ENCODE measurements at places on chromosomes 1 and 21.

- DNase-seq, result no peak
Observed at GRCh38 chr1:30719406-30720270, 3.7 kb downstream of the MATN1 start.

DNA sequence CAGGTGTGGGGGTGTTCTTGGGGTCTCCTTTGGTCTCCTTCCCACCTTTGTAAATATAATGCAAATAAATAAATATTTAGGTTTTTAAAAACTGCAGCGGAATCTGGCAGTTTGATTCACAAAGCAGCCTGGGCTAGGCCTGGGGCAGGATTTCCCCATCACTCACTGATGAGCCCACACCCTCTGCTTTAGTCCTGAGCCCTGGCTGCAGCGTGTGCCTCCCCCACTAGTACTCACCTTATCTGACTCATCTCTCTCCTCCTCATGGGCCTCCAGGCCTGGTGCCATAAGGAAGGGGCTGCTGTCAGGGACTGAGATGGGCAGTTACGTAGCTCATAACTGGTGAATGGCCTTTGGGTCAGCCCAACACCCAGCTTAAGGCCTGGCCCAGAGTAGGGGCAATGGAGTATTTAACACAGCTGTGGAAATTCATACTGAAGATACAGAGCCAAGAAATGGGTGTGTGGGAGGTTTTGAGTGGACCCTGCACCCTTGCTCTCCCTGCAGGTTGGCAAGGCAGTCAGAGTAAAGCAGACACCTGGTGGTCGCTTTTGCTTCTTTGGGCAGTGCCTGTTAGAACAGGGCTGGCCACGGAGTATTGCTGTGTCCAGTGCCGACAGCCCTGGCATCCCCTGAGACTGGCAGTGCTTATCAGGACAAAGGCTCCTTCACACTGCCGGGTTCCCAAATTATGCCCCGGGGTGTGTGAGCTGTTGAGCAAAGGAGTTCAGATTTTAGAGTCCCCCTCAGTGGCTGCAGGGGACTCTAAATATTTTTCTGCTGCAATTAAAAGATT, 39.7 kb downstream of the AZIN2 start:
- no peak for DNase-seq

DNA sequence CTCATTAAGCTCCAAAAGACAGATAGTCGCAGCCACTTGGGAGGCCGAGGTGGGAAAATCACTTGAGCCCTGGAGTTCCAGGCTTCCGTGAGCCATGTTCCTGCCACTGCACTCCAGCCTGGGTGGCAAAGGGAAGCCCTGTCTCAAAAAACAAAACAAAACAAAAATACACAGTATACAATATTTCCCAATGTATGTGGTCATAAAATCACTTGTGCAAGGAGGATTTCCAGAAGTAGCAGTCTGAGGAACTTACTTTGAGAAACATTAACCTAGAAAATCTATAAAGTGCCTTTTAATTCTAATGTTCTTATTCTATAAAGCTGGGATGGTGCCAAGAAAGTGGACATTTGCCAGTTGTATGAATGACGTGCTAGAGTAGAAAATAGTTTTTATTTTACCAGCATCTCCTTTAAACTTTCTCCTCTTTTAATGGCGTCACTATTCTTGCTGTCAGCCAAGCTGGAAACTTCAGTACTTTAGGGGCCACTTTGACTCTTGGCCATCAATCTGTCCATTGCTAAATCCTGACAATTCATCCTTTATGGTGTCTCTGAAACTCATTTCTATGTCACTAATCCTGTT, 22.5 kb downstream of the FAM177B start:
- no peak for DNase-seq

GRCh38 chr1:31691951-31692350, 11.9 kb downstream of the COL16A1 start:
- DNase-seq, result no peak

All from stimulated activated CD4-positive, alpha-beta T cell treated with anti-CD3 and anti-CD28 coated beads, Interleukin-15, amount 100 ng/mL, for 48 hours (primary cell).